ENCODE measurements at places on chromosomes 6 and 20.

DNA sequence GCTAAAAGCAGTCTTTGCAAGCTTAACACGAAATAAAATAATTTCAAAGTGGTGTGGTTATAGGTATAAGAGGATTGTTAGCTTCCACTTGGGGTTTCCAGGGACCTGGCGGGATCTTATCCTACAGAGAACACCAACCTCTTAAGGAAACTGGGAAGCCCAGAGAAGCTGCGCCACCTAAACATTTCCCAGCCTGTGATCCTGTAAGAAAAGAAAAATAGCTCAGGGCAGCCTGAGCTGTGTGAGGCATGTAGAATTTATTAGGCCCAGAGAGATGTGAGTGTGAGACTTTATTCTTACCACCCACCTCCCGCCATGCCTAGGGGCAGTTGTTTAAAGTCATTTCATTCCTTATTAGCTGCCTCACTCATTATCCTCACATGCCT lies 54.1 kb downstream of the CCN2 start:
- no peak for DNase-seq

- DNase-seq = no peak
Observed at GRCh38 chr6:169248521-169248971, 5.1 kb downstream of the THBS2 start.

DNA sequence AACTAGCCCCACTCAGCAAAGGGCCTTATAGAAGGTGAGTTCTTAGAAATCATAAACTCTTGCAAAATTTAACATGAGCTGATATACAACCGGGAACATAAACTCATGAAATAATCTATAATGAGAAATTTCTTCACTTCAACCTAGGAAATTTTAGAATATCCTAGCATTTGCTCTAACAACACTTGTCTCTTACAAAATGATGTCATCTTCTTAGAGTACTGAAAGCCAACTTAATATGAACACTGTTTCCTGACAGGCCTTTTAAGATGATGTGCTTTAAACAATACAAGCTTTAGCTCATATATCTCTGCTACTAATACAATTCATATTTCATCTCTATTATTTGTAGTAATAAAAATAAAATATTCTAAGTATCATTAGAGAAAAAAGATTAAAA lies 932 bp downstream of the PACRG start:
- DNase-seq = no peak

DNA sequence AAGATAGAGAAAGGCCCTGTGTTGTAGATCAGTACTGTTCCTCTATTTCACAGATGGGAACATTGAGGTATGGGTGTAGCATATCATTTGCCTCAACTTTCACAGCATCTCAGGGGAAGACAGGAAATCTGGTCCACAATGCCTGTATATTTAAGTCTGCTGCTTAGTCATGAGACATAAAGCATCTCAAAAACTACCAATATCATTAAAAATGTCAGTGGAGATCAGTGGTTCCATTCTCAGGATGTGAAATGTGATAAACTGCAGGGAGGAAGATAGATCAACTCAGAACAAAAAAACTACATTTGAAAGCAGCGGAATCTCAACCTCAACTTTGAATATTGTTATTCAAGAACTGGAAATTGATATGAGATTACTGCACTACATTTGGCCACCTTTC lies 192.9 kb upstream of the PREP start:
- DNase-seq = no peak

GRCh38 chr20:45456632-45457031 lies 12.9 kb upstream of the WFDC2 start:
- peak; percentile 22 for DNase-seq

DNA sequence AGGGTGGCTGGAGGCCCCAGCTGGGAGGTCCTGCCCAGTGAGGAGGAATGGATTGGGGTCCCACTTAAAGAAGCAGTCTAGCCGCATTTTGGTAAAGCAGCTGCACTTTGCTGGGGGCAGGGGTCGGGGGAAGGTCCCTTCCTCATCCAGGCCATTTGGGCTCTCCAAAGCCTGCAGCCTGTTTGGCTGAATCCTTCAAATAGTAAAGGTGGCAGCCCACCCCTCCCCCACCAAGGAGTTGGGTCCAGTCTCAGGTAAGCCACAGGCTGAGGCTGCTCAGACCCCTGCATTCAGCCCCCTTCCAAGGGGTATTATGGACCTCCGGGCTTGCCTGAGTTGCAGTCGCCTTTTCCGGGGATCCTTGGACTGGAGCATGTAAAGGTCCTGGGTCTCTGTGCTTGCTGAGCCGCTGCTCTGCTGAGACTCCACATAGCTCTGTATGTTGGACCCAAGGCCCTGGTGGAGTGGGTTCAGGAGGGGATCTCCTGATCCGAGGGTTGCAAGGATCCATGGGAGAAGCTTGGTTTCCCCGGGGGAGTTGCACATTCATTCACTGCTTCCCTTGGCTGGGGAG lies 417.4 kb downstream of the KHDRBS2 start:
- DNase-seq = no peak

DNA sequence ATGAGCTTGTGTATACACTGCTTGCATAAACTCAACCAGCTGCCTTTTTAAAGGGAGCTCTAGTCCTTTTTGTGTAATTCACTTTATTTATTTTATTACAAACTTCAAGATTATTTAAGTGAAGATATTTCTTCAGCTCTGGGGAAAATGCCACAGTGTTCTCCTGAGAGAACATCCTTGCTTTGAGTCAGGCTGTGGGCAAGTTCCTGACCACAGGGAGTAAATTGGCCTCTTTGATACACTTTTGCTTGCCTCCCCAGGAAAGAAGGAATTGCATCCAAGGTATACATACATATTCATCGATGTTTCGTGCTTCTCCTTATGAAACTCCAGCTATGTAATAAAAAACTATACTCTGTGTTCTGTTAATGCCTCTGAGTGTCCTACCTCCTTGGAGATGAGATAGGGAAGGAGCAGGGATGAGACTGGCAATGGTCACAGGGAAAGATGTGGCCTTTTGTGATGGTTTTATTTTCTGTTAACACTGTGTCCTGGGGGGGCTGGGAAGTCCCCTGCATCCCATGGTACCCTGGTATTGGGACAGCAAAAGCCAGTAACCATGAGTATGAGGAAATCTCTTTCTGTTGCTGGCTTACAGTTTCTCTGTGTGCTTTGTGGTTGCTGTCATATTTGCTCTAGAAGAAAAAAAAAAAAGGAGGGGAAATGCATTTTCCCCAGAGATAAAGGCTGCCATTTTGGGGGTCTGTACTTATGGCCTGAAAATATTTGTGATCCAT lies 15.3 kb downstream of the TNFAIP3 start:
- DNase-seq = peak; percentile 75

- DNase-seq = no peak
Observed at GRCh38 chr6:123902738-123903313, 99.2 kb downstream of the NKAIN2 start.

GRCh38 chr20:58996226-58996611 lies 10.8 kb downstream of the CTSZ start:
- DNase-seq = no peak

- DNase-seq = no peak
Observed at GRCh38 chr6:27830212-27830599, 82.0 kb downstream of the OR2B2 start.

- no peak for DNase-seq
Observed at GRCh38 chr6:56079751-56080540, 167.4 kb downstream of the COL21A1 start.

- DNase-seq = no peak
Observed at GRCh38 chr20:10806539-10806938, 132.7 kb upstream of the JAG1 start.

- no peak for DNase-seq
Observed at GRCh38 chr6:37862430-37862829, 42.9 kb downstream of the ZFAND3 start.

DNA sequence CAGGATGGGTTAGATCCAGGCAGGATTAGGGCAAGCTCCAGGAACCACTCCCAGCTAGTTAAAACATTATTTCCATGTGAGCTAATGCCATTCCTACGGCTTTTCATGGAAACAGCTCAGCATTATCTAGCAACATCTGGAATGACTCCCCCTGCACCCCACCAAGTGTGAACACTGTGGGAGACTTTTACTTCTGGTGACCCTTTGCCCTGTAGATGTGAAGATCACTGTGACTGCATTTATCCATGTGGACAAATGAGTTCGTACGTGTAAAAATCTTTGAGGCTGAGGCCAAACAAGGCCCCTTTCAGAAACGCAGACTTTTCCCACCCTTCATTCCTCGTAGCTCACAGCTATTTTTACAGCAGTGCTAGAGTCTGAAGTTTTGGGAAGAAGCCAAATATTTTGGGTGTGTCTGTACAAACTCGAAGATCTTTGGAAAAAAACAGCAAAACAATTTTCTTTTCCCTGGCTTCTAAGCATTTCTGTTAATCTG lies 221.8 kb upstream of the SOX4 start:
- DNase-seq = no peak

GRCh38 chr6:8172530-8172929 lies 70.2 kb upstream of the EEF1E1 start:
- DNase-seq = no peak

- no peak for DNase-seq
Observed at GRCh38 chr6:54579011-54579410, 267.6 kb upstream of the FAM83B start.

GRCh38 chr6:169837529-169838250 lies 86.3 kb downstream of the ERMARD start:
- no peak for DNase-seq

GRCh38 chr6:83976037-83976755 lies 57.4 kb upstream of the MRAP2 start:
- DNase-seq = no peak

- no peak for DNase-seq
Observed at GRCh38 chr6:45571159-45571558, 193.4 kb upstream of the SUPT3H start.

DNA sequence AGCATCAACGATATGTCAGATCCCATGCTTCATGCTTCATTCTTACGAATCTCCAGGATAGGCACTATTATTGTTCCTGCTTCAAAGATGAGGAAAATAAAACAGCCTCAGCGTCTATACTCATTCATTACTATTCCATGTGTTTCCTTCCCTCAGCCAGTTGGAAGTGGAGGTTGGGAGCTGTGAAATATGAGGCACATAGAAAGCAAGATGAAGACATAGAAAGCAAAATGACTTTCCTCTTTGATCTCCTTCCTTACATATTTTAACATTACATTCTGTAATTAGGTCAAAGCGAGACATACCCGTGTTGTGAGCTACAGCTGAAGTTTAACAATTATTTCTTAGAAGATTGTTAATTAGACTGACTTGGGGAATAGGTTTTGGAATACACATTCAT lies 125.4 kb downstream of the FYN start:
- no peak for DNase-seq

GRCh38 chr6:84442208-84442607 lies 214.8 kb upstream of the CEP162 start:
- no peak for DNase-seq

DNA sequence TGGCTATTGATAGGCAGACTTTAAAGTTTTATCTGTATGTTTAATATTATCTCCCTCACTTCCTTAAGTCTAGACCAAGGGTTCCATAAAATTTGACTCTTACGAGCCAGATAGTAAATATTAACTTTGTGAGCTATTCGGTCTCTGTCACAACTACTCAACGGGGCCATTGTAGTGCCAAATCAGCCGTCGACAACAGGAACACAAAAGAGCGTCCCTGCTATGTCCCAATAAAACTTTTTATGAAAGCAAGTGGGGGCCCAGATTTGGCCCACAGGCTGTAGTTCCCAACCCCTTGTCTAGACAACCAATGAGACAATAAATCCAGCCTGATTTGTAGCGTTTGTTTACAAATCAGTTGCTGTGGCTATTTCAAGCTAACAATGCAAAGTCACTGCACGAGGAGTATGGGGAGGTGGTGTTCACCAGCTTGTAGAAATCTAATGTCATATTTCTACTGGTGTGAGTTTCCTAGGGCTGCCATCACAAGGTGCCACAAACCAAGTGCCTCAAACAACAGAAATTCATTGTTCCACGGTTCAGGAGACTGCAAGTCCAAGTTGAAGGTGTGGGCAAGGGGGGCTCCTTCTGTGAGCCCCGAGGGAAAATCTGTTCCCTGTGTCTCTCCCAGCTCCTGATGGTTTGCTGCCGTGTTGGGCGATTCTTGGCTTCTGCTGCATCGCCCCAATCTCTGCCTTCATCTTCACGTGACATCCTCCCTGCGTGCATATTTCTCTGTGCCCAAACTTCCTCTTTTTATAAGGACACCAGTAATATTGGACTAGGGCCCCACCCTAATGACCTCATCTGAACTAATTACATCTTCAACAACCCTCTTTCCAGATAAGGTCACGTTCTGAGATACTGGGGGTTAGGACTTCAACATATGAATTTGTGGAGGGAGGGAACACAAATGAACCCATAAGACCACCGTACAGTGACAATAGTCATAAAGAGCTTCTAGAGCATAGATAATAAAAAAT lies 356.0 kb upstream of the JARID2 start:
- DNase-seq = peak; percentile 52

DNA sequence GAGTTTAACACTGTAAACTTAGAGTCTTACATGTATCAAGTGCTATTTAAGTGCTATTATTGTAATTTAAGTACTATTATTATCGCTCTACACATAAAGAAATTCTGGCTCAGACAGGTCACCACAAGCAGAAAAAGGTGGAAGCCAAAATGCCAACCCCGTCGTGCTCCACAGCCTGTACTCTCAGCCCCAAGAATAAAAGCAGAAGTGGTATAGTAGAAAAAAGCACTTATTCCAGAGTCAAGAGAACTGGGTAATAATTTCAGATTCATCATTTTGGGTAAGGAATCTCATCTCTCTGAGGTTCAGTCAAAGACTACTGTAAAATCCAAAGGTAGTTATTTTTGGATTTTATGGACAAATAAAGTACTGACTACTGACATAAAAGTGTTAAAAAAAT lies 943 bp downstream of the ZUP1 start:
- DNase-seq = no peak

DNA sequence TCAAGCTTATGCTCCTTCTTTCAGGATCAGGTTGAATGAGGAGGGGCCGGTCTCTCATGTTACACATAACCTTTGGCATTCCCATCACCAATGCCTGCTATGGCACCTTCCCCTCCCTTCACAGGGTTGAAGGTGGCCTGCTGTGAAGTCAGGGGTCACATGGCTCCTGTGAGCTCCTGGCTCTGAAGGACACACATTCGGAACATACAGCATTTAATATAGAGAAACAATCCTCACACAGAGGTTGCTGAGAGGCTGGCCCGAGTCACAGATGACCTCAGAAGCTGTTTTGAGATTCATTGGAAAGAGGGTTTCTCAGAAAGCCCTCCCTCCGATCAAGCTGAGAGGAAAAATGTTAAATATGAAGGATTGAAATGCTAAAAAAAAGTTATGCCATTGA lies 82.1 kb downstream of the PSMG4 start:
- DNase-seq = no peak

DNA sequence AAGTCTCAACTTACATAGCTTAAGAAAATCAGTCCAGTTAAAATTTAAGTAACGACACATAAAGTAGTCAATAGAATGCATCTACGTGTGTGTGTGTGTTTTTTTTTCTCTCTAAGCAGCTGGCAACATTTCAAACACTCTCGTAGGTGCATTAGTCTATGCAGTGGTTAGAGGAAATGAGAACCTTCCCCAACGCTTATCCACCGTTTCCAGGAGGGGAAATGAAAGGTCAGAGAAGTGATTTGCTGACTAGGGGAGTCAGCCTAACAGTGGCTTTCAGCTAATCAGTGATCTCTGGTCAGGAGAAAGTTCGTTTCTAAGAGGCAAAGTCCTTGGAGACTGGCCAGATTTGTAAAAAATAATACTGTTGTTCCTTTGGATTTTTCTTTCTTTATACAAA lies 806.6 kb downstream of the C6orf118 start:
- DNase-seq = no peak

GRCh38 chr6:34546551-34547321 lies 9.4 kb downstream of the SPDEF start:
- no peak for DNase-seq

All from CD4-positive, alpha-beta T cell treated with Interleukin-4 for 1 hour (primary cell).